Esophagus squamous epithelium (tissue), 5 donors: ENCODE measurements at places on chromosomes 11 and 22.

DNA sequence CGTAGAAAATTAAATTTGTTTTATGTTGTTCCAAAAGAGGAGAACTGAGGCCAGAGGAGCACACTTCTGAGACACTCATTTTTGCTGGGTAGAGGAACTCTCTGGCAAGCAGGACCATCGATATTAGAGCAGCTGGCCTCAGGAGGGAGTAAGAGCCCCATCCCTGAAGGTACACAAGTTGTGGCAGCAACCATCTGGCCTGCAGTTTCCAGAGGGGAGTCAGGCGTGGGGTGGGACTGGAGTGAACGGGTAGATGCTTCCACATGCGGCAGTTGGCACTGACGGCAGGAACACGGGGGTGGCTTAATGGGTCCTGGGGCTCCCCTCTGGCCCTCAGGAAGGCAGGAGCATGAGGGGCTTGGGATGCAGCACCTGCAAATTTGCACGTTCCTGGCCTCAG lies 13.2 kb upstream of the SSTR3 start:
- DNase-seq: no peak

DNA sequence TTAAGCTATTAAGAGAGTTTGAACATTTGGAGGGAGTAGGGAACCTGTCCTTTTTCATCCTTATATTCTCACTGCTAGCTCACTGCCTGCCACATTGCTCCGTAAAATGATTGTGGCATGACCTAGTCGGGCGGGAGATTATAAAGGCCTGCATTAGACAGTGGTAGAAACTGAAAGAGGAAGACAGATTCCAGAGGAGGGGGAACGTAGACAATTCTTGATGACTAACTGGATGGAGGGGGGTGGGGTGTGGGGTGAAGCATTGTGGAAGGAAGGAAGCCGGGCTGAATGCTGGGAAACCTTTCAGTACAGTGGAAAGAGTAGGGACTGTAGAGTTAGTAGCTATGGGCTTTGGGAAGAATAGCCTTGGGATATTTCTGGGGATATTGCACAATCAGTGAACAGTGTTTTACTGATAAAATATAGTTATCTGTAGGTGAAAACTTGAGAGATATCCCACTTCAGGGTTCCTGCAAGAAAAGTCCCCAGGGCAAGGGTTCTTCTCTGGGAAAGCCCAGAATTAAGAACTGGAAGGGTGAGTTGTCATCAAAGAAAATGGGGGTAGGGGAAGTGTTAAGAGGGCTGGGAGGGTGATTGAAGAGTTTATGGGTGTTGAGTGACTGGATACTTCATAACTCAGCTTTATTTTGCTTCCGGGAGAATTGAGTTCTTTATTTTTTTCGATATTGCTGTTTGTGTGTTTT lies 2.1 kb downstream of the MED15 start:
- DNase-seq: no peak

- DNase-seq: peak; percentile 6
Measured at GRCh38 chr22:45612451-45612901, 59.2 kb upstream of the ATXN10 start.

GRCh38 chr11:92306966-92307510 lies 82.4 kb downstream of the FAT3 start:
- no peak for DNase-seq

- no peak for DNase-seq
Measured at GRCh38 chr11:73229896-73230875, 12.1 kb downstream of the P2RY2 start.

- DNase-seq: no peak
Measured at GRCh38 chr11:75916882-75917281, 101.9 kb downstream of the UVRAG start.

DNA sequence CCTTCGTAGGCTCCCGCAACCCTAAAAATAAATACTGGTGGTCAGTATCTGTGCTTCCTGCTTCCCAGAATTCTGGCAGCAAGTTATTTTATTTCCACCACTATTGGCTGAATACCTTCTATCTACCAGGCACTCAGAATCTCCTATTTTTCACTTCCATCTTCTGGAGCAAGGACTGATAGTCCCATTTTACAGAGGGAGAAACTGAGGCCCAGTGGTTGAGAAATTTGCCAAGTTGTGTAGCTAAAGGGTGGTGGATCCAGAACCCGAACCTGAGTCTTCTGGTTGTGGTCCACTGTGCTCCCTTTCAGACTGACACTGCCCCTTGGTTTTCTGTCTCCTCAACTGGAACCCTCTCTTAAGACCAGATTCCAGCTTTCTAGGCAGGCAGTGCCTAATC lies 31.6 kb downstream of the NECTIN1 start:
- DNase-seq: no peak

DNA sequence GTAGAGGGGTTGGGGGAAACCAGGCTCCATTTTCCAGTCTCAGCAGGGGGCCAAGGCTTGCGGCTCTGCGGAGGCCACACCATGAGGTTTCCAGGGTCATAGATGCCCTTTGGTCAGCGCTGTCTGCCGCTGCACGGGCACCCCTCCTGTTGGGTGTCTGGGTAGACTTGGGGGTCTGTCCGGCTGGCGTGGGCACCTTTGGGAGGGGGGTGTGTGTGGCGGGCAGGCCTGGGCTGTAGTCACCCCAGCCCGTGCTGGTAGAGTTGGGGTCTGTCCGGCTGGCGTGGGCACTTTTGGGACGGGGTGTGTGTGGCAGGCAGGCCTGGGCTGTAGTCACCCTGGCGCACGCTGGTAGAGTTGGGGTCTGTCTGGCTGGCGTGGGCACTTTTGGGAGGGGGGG lies 18.6 kb downstream of the LSP1 start:
- no peak for DNase-seq

- no peak for DNase-seq
Measured at GRCh38 chr11:64216879-64217278, 9.1 kb downstream of the TRPT1 start.

DNA sequence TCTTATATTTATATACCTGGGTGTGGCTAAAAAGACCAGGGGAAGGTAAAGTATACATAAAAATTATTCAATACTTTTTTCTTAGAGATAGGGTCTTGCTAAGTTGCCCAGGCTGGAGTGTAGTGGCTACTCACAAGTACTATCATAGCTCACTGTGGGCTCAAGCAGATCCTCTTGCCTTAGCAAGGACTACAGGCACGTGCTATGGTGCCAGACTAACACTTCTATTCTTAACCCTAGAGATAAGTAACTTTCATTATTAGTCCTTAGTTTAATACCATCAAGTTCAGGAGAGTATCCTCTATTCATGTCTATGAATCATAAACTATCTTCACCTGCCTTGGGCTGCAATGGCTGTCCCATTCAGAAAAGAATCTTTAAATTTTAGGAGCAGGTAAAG lies 11.9 kb downstream of the FCHSD2 start:
- no peak for DNase-seq

GRCh38 chr11:19218216-19218615 lies 16.4 kb upstream of the CSRP3 start:
- no peak for DNase-seq

DNA sequence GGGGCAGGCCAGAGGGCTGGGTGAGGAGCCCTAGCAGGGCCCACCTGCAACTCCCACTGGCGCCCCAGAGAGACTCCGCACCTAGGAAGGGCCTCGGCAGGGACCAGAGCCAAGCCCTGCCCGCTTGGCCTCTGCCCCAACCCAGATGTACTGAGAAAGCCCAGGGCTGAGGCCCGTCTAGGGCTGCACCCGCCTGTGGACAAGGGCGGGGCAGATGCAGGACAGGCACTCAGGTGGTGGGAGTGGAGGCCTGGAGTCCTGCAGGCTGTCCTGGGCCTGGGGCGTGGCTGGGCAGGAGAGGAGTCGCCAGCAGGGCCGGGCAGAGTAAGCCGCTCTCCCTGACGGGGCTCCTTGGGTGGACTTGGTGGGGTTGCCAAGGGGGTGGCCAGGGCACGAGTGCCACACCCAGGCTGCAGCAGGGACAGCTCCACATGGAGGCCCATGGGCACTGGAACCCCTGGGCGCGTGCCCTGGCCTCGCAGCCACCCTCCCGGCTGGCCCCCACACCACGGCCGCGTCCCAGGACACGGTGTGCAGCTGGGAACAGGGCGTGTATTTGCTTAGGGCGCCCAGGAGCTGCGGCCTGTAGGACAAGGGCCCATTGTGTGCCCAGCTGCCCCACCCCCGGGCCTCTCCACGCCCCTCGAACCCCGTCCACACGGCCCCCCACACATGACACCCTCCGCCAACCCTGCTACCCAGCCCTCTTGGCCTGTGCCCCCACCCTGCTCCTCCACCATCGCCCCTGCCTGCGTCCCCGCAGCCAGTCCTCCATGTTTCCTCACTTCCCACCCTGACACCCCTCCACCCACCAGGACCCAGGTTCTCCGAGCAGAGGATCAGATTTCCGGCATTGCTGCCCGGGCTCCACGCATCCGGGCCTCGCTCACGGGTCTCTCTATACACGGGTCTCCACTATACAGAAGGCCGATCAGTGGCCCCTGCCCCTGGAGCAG lies 11.3 kb upstream of the PIM3 start:
- DNase-seq: no peak

- no peak for DNase-seq
Measured at GRCh38 chr11:1562469-1563148, 9.5 kb downstream of the DUSP8 start.

GRCh38 chr11:207863-208180 lies 314 bp downstream of the RIC8A start:
- no peak for DNase-seq

DNA sequence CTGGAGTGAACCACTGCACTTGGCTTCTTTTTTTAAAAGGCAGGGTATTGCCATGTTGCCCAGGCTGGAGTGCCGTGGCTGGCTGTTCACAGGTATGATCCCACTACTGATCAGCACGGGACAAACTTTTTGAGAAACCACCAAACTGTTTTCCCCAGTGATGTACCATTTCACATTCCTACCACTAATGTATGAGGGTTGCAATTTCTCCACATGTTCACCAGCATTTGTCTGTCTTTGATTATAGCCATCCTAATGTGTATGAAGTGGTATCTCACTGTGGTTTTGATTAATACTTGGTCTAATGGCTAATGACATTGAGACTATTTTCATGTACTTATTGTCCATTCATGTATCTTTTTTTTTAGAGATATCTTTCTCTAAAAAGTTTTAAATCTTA lies 41.5 kb upstream of the EP300 start:
- no peak for DNase-seq

- DNase-seq: no peak
Measured at GRCh38 chr22:50102946-50103345, 13.1 kb downstream of the MOV10L1 start.

- no peak for DNase-seq
Measured at GRCh38 chr11:21475276-21475675, 717.6 kb upstream of the ANO5 start.
